Activated CD8-positive, alpha-beta memory T cell treated with anti-CD3 and anti-CD28 coated beads for 4 hours (primary cell): ENCODE measurements at places on chromosomes 4 and X.

DNA sequence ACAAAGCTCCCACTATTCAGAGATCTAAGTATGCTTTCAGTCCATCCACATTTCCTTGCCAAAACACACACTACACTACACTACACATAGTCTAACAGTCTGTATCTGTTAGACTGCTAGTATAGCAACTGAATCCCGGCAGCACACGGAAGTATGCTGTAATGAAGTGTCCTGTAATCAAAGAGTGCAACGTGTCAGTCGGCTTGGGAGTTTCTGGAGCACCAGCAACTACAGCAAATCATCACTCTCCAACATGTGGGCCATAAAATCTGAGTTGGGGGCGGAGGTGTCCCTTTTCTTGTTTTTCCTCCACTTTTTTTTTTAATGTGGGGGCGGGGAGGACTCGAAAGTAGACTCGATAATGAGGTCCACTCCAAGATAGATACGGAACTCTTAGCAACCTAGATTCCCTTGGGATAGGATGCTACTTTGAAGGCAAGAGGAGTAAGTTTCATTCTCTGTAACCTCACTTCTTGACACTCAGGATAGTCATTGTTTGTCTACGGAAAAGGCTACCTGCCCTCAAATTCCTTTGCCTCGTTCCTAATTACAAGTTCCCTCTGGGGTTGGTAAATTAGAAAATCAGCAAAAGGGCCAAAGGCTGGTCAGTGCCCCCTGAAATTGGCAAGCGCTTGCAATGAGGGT lies 722 bp downstream of the SLC10A7 start:
- no peak for DNase-seq

GRCh38 chrX:53445977-53446376 lies 11.8 kb upstream of the HSD17B10 start:
- DNase-seq: no peak

- no peak for DNase-seq
Measured at GRCh38 chr4:76515975-76516843, 81.2 kb downstream of the SHROOM3 start.

GRCh38 chr4:53714236-53715140 lies 123.2 kb upstream of the LNX1 start:
- no peak for DNase-seq

DNA sequence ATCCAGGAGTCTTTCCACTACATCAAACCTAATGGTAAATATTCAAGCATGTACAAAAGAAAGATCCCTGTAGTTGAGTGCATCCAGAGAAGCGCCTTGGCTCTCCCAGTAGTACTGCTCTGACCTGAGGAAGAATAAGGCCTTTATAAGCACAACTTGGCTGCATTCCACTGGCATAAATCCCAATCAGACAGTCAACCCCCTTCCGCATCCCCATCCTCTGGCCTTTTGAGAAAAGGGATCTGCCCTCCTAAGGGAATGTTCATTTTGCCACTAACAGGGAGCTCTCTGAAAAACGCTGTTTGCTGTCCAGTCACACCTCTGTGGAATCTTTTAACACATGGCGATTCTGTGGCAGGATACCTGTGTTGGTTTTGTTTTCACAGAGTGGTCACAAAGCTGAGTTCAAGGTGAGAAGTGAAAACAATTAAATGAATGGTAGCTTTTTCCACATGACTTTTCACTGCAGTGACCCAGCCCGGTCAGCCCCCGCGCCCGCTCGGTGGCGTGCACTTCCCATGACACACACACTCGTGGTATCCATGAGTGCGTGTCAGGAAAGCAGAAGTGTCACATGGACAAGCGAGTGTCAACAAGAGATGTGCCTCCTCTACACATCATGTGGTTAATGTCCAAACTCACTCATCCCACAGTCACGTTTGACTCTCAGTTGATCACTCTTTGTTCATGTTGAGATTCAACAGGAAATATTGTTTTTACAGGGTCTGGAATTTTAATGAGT lies 112.2 kb upstream of the ENPP6 start:
- no peak for DNase-seq

DNA sequence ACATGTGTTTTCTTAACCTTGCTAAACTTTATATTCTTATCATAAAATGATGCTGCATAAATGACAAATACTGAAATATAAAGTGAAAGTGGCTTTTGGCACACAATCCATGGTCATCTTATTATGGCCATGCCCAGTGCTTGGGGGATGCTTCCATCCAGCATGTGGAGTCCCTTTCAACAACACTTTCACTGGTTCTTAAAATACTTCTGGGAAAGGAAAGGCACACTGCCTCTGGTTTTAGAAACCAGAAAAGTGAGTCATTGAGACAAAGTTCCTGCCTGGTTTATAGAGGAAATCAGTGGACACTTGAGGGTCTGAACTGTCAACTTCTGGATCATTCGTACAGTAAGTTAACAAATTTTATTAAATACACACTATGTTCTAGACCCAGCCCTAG lies 248.0 kb upstream of the ADAMTS3 start:
- no peak for DNase-seq

- DNase-seq: no peak
Measured at GRCh38 chr4:57075367-57075766, 34.8 kb downstream of the IGFBP7 start.

- no peak for DNase-seq
Measured at GRCh38 chr4:70749313-70749712, 27.5 kb downstream of the RUFY3 start.

- no peak for DNase-seq
Measured at GRCh38 chr4:48722509-48723446, 57.3 kb downstream of the FRYL start.

DNA sequence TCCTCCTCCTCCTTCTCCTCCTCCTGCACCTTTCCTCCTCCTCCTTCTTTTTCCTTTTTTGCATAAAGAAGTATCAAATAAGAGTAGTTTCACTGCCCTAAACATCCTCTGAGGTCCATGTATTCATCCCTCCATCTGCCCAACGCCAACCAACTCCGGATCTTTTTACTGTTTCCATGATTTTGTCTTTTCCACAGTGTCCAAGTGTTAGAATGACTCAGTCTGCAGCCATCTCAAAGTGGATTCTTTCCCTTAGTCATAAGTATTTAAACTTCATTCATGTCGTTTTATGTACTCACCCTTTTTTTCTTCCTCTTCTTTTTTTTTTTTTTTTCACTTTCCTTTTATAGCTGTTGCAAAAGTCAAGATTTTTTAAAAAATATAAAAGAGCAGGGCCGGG lies 12.9 kb downstream of the CSF2RA start:
- DNase-seq: no peak

DNA sequence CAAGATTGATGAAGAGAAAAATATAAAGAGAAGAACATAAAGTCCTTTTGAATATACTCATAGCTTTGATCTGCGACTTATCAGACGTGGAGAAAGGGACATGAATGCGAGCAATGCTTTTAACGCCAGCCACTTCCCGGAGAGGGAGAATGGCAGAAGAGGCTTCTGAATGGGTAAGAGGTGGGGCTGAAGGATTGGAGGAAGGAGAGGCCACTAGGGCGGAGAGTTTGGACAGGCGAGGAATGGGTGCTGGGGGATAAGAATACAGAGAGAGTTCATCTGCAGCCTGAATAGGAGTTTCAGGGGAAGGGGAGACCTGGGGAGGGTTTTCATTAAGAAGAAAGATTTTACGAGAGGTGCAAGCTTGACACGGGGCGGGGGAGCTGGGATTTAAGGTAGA lies 2534.9 kb downstream of the PCDH7 start:
- DNase-seq: no peak

- no peak for DNase-seq
Measured at GRCh38 chr4:74205559-74205958, 47.6 kb downstream of the MTHFD2L start.

DNA sequence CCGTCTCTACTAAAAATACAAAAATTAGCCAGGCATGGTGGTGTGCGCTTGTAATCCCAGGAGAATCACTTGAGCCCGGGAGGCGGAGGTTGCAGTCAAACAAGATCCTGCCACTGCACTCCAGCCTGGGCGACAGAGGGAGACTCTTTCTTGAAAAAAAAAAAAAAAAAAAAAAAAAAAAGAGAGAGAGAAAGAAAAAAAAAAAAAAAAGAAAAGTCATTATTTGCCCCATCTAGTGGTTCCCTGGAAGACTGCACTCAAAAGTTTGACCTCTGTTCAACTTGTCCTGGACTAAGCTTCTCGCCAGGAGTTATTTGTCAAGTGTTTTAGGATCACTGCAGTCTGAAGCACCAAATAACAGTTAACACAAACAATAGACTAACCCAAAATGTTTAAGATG lies 45.3 kb upstream of the KCTD8 start:
- DNase-seq: no peak

- no peak for DNase-seq
Measured at GRCh38 chr4:3227878-3228675, 20.9 kb upstream of the MSANTD1 start.

DNA sequence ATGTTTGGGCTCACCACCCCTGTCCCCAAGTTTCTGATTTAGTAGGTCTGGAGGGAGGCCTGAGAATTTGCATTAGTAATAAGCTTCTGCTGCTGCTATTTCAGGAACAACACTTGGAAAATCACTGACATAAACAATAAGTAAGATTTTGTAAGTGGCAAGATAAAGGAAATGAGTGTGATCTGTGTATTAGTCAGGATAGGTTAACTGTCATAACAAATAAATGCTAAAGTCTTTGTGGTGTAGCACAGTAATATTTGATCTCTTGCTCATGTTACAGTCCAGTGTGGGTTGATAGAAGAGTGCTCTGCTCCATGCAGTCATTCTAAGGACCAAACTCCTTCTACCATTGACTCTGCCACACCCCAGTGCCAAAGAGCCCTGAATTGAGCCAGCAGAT lies 67.0 kb downstream of the NHS start:
- no peak for DNase-seq

GRCh38 chrX:12758291-12758690 lies 32.9 kb upstream of the PRPS2 start:
- DNase-seq: no peak

DNA sequence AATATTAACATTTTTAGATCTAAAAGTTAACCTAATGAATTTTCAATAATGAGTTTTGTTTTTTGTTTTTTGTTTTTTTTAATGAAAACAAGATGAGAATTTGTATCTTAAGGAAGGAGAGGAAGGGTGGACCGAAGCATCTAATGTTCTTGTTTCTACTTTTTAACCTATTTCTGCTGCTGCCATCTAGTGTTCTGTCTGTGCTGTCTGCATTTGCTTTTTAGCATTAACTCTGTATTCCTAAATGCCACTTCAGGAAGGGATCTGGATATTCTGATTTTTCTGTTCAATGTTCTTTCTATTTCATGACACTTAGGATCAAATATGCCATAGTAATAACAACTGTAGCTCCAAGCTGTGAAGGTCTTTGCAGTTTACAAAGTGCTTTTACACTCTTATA lies 161.7 kb downstream of the BRWD3 start:
- DNase-seq: no peak

DNA sequence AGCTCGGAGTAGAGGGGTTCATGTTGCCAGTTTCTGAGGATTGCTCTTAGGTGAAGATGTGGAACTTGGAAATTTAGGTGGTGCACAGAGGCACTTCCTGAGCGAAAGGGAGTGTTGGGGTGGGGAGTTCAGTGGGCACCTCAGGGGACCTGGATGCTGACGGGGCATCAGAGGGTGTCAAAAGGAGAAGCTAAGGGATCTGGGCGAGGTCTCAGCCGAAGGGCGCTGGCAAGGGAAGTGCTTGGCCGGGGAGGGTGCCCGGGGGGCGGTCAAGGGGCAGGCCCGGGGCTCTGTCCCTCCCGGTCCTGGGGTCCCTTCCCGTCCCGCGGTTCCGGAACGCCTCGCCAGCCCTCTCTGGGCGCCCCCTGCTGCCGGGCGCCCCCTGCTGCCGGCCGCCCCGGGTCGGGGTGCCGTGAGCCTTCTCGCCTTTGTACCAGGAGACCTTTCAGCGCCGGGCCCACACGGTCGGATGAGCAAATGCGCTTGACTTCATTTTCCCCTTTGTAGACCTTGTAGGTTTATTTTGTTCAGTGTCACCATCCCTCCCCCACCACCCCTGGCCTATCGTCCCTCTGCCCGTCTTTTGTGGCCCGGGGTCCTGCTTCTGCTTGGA lies 3.0 kb upstream of the PHOX2B start:
- DNase-seq: no peak

GRCh38 chrX:65688403-65688871 lies 21.0 kb downstream of the MSN start:
- DNase-seq: no peak

DNA sequence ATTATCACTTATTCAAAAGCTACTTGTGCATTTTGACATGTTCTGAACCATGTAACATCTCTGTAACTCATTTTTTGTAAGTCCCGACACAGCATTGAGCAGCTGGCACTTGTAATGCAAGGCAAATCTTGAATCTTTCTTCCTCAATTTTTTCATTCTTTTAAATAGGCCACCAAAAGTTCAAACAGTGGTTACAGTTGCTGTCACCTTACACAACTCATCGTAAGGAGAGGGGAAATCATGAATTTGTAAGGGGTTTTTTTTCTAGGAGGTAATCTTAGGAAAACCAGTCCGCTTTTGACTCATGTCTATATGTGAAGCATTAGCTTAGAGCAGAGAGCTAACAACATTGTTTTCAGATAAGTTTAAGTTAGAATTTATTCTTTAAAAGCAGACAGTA lies 124.5 kb downstream of the PDLIM5 start:
- no peak for DNase-seq

DNA sequence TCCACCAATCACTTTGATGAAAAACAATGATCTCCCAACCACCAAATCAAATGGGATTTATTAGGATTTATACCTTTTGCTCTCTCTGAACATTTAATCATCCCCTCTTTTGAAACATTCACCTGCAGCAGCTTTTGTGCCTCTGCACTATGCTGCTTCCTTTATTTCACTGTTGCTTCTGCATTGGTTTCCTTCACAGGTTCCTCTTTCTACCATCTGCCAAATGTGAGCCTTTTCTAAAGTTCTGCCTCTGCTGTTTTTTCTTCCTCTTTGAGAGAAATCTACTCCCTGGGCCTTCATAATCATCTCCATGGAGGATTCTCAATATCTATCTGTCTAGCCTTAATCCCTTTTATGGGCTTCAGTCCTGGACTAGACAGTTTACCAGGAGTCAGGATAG lies 24.7 kb downstream of the CUL4B start:
- no peak for DNase-seq

- no peak for DNase-seq
Measured at GRCh38 chr4:6633091-6633906, 7.2 kb upstream of the MRFAP1 start.

DNA sequence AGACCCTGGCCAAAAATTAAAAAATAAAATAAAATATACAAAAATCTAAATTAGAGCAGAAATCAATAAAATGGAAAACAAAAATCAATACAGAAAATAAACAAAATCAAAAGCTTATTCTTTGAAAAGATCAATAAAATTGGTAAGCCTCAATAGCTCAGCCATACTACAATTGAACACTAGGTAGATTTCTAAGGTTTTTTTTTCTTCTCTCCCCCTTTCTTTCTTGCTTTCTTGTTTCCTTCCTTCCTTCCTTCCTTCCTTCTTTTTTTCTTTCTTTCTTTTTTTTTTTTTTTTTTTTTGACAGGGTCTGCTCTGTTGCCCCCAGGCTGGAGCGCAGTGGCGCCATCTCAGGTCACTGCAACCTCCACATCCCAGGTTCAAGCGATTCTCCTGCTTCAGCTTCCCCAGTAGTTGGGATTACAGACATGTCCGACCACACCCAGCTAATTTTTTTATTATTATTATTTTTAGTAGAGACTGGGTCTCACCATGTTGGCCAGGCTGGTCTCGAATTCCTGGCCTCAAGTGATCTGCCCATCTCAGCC lies 23.4 kb upstream of the PPP3CA start:
- DNase-seq: no peak
